Left lobe of liver (tissue), 2 donors: ENCODE measurements at places on chromosomes 12 and 14.
A peak's percentile ranks its signal among the peaks of the same experiment; 100 is the strongest.

GRCh38 chr14:99603471-99604277 lies at the start of gene CCDC85C:
CCDC85C (minus strand) TSS chr14:99604207; CDS start chr14:99603959, 248 bp downstream.
- DNase-seq, result peak; percentile 58

DNA sequence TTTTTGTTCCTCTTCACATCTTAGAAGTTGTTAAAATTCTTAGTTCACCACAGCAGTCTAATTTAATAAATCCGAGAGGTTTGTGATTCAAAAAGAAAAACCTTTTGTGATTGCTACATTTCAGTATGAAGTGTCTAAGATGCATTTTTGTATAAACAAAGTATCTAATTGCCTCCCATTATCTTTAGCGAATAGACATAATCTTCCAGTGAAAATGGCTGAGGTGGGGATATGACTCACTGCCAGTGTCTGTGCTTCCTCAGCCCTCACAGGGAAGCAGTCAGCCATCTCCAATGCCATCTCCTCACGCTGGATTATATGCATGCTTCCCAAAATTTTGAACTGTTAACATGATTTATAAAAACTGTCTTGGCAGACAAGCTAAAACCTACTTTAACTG lies 7.6 kb downstream of the GCH1 start:
- no peak for DNase-seq

GRCh38 chr12:6765634-6766581 lies at the start of gene PTMS:
PTMS (plus strand) TSS chr12:6766363; CDS start chr12:6766706, 343 bp downstream.
- peak; percentile 94 for DNase-seq

DNA sequence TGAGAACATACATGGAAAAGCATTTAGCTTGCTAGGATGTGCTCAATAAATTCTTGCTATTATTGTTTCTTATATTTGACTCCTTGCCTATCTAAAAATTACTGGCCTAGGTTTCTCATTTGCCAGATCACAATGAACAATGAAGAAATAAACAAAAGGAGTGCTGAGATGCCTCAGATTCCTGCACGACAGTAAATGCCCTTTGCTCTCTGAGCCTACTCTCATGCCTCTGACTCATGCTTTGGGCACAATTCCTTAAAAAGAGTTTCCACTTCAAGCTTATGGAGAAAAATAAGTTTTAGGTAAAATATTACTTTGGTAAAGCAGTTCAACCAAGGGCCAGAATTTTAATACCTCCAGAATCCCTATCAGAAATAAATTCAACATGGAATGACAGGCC lies 30.9 kb downstream of the GRIN2B start:
- no peak for DNase-seq

DNA sequence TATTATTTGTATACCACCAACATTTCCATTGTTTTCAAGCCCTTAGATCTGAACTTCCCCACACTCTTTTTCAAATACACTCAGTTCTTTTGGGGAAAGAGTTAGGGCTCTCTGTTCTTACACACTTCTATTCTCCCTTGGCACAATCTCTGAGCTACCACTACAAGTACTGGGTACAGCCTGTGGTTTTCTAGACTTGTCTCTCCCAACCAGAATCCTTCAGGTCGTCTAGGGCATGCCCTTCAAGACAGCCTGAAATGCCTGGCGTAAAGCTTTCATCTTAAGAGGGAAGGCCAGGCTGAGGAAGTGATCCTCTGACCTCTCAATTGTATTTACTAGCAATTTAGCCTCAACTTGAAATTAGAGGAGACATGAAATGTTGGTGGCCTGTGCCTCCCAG lies 1442.0 kb downstream of the AACS start:
- no peak for DNase-seq

GRCh38 chr14:76836029-76836630 lies 9.9 kb downstream of the LRRC74A start:
- DNase-seq, result peak; percentile 53

- no peak for DNase-seq
These were observed 141.7 kb upstream of the NRXN3 start for GRCh38 chr14:78028471-78028870.

DNA sequence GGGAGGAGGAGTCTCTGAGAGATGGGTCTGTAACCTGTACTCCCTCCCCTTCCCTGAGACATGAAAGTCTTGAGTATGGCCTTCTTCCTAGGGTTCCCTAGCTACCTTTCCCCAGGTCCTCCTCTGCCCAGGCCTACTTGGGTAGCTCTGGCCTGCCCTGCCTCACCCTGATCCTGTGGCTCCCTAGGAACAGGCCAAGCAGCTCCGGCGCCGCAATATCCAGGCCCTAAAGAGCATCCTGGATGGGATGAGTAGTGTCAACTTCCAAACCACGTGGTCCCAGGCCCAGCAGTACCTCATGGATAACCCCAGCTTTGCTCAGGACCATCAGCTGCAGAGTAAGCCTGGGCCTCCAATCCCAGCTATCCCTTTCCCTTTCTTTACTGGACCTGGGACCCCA lies 12.3 kb downstream of the PRPF40B start:
- DNase-seq, result no peak

DNA sequence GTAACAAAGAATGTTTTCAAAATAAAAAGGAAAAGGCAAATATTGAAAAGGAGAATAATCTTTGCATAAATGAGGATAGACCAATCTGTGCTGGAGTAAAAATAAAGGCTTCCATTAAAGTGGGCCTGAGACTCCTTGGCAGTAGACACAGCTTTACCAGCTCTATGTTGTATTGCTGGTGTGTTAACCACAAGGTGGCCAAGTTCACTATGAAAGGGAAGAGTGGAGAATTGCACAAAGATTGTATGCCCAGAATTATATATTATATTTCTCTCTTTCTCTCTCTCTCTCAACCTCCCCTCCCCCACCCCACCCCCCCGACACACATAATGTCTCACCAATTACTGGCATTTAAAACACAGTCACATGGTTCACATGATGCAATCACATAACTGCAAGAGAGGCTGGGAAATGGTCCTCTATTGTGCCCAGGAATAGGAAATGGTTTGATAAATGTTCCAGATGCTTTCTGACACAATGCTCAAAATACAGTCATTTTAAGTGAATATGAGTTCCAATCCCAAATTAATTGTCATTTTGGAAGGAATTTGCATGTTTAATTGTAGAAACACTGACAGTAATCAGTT lies 222.6 kb upstream of the SYT1 start:
- no peak for DNase-seq

GRCh38 chr12:124805876-124806668 lies 57.6 kb downstream of the SCARB1 start:
- no peak for DNase-seq

DNA sequence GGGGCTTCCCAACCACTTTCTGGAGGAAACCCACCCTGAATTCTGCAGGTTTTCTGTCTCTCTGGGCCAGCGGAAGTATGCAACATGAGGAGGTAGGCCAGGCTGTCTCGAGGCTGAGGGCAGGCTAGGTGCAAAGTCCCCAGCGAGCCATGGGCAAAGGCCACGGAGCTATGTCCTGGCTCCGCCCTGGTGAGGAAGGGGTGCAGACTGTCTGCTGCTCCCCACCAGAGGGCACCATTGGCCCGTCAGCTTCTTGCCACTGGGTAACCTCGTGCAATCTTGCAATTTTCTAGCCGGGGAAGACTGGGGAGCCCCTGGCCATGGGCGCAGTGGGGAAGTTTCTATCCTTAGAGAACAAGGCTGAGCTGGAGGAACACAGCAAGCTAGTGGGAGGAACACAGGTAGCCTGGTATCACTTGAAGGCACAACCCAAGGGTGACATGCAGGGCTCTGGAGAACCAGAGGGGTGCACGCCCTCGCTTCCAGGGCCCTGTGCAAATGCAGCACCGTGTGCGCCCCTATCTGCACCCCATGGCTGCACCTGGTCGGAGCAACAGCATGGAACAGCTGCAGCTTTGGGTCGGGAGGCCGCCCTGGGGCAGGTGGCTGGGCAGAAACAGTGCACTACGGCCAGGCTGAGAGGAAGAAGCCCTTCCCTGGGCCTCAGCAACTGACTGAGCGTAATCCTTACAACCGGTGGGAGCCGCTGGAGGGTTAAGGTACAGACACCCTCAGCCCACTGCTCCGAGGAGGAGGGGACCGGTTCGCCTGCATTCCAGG lies 27.6 kb upstream of the RPLP0 start:
- peak; percentile 95 for DNase-seq

DNA sequence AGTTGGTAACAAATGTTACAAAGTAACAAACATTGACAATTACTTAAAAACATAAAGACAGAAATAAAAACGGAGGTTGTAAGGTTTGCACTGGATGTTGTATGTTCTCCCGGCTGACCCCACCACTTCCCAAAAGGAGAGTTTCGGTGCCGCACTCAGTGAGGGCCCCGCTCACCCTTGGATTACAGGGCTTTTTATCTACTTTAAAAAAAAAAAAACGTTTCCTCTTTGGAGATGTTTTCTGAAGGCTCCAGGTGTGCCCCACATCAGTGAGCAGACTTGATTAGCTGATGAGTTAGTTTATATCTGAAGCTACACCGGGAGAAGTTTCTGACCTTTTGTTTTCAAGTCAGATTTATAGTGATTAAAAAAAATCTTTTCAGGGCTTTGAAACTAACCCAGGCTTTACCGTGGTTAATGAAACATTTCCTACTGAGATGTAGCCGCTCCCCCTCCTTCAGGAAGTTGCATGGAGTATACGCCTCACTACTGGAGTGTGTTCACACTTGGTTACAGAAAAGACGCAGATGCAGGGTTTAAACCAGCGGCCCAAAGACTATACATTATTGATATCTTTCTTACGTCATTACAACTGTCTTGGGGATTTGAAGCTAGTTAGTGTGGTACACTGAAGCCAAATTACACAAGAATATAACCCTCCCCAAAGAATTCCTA lies 38.0 kb upstream of the BCL7A start:
- DNase-seq, result no peak

DNA sequence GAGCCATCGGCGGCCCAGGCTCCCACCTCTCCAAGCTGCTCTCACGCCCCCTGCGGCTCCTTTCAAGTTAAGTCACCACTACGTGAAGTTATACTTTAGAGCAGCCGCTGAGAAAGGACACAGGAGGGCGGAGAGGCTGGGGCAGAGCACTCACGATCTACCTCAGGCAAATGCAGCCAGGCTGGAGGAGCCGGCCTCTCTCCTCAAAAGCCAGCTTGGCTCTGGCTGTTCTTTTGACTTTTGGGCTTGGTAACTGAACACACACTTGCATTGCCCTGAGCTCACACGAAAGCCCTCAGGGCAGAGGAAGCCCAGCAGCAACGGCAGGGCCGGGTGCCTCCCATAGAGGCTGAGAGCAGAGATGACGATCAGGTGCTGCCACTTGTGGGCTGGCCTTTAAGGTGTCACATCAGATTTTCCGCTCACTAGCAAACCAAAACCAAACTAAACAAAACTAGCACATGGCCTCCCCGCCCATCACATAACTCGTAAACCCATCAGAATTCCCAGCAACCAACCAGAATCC lies 75.2 kb downstream of the PITPNM2 start:
- no peak for DNase-seq

- peak; percentile 26 for DNase-seq
These were observed 56.5 kb downstream of the TECPR2 start for GRCh38 chr14:102419276-102419675.

DNA sequence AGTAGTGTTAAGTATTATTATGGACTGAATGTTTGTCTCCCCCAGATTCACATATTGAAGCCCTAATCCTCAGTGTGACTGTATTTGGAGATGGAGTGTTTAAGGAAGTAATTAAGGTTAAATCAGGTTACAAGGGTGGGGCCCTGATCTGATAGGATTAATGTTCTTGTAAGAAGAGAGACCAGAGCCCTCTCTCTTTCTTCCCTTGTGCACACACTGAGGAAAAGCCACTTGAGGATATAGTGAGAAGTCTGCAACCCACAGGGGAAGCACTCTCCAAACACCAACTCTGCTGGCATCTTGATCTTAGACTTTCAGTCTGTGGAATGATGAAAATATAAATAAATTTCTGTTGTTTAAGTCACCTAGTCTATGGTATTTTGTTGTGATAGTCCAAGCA lies 2.2 kb upstream of the KLRG1 start:
- no peak for DNase-seq
